ENCODE measurements at places on chromosomes 2 and 18.

- no peak for DNase-seq
These were observed 1.0 kb upstream of the HS6ST1 start for GRCh38 chr2:128319631-128320191.

DNA sequence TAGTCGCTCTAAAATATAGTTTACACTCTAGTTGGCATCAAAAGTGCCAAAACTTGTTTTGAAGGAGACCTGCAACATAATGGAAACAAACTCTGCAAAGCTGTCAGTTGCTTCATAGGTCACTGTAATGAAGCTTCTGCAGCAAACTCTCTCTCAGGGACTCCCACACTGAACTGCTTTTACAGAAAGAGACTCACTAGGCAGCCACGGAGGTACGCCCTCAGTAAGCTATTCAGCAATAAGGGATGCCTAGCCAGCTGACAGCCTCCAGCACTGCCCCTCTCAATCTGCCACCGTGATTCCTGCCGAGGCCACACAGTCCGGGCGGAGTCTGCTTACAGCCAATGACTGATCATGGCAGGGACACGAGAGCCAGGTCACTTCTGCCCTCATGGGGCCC, 51.1 kb downstream of the COLEC12 start:
- DNase-seq, result no peak

DNA sequence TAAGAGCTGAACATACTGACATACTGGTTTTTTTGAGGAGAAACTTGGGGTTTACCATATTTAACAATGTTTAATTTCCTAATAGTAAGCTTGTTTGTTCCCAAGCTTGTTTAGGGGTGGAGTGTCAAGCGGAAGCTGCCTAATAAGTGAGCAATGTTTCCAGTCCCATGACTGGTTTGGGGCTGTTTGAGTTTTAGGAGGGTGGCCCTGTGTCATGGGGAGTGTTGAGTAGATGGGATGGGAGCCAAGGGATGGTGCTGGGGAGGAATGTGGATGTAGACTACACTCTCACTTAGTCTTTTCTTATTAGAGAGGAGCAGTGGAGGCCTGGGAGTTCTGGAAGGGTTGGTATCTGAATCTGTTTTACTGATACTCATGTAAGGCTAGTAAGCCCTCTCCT, 128.5 kb downstream of the TANC1 start:
- no peak for DNase-seq

DNA sequence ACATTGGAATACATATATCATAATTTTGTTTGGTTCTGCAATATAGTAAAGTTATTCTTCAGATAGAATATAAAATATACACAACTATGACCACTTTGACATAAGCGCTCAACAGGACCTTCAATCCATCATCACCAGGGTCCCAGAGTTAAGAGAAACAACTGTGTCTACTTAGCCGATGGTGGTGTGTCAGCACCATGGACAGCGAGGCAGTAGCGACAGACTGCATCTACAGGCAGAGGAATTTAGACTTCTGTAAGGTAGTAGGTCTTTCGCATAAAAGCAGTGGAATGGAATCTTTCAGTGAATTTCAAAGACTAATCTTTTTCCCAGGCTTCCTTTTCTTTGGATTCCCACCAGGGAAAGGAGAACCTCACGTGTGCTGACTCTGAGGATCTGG, 20.5 kb upstream of the LRPPRC start:
- DNase-seq, result peak; percentile 56

DNA sequence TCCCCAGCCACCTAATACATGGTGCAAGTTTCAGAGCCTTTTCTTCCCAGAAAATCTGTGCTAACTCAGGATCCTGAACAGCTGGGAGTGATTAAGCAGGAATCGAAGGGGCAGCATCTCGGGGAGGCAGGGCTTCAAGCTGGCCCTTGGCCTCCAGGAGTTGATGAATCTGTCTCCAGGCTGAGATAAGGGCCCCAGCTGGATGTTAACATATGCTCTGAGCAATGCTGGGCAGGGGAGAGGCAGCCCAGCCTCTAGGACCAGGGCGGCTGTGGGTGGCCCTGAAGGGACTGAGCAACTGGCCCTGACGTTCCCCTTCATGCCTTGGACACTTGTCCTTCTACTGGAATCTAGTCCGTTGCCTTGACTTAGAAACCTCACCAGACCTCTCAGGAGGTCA, 84.1 kb upstream of the EPC2 start:
- DNase-seq, result no peak

DNA sequence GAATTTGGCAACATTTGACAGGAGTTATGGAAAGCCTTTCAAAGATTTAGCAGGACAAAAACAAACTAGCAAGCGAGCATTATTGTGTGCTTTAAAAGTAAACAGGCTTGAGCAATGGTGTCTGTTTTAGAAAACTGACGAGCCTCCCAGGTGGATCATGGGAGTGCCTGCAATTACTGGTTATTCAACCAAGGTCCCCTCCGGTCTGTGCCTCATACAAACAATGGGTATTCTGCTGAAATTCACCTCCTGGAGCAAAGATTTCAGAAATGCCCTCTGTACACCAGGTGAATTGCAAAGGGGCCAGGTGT, 22.4 kb downstream of the RTP5 start:
- DNase-seq, result no peak

DNA sequence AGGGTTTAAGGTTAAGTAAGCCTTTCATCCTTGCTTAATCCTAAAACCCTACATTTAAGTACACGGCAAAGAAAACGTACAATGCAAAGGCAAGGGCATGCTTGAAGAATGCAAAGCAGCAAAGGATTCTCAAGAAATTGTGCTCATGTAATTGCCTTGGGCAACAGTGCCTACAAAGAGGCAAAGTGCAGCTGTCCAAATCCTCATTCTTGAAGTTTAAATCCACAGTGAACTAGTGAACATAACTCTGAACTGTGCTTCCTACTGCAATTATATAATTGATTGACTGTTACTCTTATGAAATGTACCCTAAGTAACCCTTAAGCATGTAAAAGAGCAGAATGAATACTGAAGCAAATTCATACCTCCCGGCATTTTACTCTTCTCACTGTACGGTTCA, 85.4 kb downstream of the MAP3K20 start:
- DNase-seq, result no peak

DNA sequence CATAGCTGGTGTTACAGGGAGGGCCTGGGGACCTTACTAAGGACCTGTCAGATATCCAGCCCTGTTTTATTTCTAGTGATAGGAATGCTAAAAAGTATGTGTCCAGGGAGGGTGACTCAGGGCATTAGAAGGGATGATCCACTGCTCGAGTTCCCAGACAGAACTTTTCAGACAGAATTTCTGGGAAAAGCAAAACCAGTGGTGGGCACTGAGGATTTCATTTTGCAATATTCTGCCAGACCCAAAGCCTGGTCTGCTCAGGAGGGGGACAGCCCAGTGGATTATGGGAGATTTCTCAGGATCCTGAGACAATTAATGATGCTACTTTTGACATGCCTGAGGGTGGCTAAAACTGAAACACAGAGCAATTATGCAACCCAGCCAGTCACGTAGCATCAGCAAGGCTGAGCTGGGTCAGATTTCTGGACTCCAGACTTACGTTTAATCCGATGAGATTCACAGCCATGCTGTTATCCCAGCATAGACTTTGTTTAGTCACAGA, 4.7 kb upstream of the KCNE4 start:
- no peak for DNase-seq

GRCh38 chr2:224930124-224930523, 112.1 kb downstream of the DOCK10 start:
- peak; percentile 62 for DNase-seq

DNA sequence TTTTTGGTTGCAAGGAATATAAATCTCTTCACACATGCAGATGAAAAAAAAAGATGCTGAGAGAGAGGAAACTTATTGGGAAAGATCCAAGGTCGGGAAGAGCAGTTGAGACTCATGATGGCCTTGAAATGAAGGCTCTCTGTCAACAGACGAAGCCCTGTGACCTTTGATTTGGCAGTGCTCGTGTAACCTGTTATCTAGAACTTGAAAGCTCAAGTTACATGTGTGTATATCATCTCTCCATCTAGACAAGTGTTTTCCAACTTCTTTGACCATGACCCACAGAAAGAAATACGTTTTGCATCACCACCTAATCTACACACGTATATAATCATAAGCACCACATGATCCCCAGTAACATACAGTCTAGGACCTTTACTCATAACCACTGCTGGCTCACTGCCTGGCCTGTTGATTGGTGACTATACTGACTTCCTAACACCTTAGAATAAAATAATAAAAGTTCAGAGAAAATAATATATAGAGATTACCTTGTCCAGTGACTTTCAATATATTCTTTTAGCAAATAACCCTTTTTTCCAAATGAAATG, 319.0 kb upstream of the PKDCC start:
- no peak for DNase-seq

DNA sequence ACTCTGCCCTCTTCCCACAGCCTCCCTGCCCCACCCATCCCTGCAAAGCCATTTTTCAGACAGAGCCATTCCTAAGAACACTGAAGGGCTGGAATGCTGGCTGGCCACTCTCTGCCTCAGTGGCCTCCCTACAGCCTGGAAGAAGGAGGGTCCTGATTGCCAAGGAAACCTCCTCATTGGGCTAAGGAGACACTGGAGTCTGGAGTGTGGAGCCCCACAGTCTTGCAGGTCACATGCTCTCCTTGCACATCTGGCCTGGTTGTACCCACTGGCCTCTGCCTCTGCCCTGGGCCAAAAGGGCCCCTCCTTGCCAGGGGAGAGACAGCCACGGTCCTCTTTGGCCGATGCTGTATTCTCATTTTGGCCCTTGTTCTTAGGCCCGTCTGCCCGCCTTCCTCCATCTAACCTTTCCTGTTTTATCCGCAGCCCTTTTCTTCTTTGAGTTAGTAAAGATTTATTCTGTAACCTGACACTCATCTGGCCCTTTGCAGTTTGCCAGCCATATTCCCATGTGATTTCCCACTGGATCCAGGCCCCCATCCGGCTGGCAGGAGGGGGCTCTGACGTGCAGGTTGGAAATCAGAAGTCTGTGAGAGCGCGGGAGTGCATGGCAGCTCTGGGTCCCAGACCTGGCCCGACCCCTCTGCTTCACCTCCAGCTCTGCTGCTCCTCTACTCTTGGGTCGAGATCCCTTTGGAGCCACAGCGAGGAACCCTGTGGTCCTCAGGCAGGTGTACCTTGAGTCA, 11.0 kb upstream of the CATIP start:
- no peak for DNase-seq
